Ovary (tissue), 10 donors: ENCODE measurements at places on chromosomes 12 and 14.

DNA sequence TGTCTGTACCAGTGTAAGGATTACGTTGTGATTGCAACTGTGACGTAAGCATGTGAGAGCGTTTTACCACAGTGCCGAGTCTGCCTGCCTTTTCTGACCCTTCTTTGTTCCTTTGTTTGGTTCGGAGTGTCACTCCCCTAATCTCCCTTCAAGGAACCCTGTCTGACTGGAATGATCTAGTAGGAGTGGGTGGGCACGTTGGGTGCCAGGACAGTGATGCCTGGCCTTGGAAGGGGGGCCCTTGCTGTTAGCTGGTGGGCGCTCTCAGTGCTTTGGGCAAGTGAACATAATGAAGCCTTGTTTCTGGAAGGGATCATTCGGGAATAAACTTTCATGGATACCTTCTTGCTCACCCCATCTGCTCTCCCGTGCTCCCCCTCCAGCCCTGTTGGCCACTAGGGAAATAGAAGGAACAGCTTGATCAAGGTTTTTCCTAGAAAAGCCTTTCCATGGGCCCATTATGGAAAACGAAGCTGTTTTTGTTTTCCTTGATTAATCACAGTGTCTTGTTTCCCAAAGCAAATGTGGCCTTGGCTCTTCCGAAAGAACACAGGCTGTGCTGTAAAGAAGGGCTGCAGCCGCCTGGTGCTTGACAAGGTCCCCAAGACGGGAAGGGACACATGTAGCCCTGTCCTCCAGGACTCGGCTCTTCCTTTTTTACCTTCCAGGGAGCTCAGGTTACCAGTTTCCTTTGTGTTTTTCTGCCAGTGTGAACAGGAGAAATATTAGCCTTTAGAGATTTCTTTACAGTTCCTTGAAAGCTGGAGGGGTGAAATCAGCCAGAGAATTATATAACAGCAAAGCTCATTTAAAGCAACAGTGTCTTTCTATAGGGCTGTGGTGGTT is 215.5 kb downstream of the CRADD start:
- DNase-seq, result peak; percentile 46

DNA sequence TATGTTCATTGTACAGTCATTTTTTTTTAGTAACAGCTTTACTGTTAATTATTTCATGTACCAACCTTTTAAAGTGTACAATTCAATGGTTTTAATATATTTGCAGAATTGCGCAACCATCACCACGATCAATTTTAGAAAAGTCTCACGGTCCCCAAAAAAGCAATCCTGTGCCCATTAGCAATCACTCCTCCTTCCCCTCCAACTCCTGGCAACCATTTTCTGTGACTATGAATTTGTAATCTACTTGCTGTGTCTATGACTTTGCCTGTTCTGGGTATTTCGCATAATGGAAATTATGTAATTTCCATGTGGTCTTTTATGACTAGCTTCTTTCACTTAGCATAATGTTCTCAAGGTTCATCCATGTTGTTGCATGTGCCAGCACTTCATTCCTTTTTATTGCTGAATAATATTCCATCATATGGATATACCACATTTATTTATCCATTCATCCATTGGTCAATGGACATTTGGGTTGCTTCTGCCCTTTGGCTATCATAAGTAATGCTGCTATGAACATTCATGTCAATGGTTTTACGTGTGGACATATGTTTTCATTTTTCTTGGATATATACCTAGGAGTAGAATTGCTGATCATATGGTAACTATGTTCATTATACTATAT is 9.9 kb downstream of the KICS2 start:
- DNase-seq, result no peak

- no peak for DNase-seq
Measured at GRCh38 chr14:66038618-66039017, 447.6 kb upstream of the CCDC196 start.

DNA sequence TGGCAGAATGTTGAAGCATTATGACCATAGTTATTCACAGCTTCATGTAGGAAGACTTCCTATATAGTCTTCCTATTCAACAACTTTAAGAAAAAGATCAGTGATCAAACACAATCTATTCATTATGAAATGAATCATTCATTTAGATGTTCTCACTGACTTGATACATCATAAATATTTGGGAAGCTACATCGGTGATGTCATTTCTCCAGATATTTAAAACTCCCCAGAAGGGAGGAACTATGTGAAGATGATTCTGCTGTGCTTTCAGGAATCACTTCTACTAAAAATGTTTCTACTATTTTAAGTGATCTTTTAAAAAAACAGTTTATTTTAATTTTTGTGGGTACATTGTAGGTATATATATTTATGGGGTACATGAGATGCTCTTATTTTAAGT is 316.4 kb downstream of the BCAT1 start:
- DNase-seq, result no peak

DNA sequence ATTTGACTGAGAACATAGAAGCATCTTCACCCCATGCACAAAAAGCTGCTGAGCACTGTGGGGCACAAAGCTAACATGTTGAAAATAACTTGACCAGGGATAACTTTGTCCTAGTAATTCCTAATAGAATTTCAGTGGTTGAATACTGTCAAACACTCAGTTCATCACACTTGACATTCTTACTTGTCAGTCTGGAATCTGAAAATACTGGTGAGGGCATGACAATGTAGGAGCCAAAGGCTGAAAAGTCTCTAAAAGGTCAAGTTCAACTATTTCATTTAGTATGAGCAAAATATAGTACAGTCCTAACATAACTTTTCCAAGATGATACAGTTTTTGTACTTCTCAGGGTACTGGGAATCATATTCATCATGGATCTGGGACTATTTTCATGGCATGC is 504.4 kb upstream of the LMO3 start:
- DNase-seq, result no peak

- no peak for DNase-seq
Measured at GRCh38 chr14:56720703-56721460, 89.4 kb downstream of the OTX2 start.

GRCh38 chr12:106113042-106113441 is 25.7 kb downstream of the NUAK1 start:
- DNase-seq, result no peak

GRCh38 chr12:43812926-43813325 is 6.8 kb upstream of the TWF1 start:
- no peak for DNase-seq

- no peak for DNase-seq
Measured at GRCh38 chr12:130014485-130014807, 110.6 kb upstream of the TMEM132D start.

- DNase-seq, result no peak
Measured at GRCh38 chr14:20623798-20624197, 17.7 kb downstream of the OR6S1 start.

- no peak for DNase-seq
Measured at GRCh38 chr12:50971946-50972345, 19.6 kb downstream of the HIGD1C start.

DNA sequence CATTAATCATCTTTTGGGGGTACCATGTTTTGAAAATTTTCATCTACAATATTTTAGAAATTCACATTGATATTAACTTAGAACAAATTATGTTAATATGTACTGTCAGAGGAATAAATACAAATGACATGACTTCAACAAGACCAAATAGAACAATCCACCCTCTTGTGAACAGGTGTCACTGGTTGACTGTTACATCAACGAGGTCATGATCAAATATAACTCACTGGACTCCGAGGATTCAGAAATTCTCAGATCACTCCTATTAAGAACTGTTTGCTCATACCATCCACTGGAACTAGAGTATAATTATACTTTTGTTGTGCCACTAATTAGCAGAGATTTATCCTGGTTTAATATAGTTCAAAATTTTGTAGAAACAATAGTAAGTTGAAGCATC is 318.8 kb downstream of the PRKD1 start:
- no peak for DNase-seq

DNA sequence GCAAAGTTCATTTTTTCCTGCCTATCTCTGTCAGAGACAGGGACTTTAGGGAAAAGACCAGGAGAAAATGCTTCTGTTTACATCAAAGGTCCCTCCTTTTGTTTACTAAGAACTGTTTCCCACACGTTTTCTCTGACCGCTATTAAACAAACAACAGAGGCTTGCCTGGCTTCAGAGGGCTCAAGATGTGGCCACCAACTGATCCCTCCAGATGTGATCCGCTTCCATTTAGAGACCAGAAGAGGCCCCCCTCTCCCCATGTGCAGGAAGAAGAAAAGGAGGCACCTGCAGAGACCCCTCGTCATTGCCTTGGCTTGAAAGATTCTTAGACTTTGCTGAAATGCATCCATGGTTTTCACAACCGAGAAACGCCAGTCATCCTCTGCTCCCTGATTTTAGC is 217.9 kb upstream of the PWP1 start:
- no peak for DNase-seq

DNA sequence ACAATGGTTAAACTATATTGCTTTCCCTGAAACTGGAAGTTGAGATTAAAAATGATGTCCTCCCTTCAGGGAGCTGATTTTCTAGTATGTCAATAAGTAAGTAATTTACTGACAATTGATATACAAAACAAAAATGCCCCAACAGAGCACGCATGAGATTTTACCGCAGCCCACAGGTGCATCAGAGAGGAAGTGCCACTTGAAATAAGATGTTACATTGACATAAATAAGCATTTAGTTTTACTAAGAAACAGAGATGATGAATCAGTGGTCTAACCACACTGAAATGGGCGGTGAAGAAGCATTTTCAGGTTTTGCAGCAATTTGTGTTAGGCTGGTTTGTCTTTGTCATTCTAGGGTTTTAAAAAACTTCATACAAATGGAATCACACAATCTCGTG is 8.8 kb upstream of the CLECL1 start:
- DNase-seq, result no peak

DNA sequence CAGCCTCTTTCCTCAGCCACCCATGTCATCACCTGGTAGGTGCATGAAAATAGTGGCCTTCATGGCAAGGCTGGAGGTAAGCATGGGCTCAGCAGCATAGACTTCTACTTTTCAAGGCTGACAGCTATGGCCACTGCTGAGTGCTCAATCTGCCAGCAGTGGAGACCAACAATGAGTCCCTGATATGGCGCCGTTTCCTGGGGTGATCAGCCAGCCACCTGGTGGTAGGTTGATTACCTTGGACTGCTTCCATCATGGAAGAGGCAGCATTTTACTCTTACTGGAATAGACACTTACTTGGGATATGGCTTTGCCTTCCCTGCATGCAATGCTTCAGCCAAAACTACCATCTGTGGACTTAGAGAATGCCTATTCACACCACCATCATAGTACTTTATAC is 39.5 kb upstream of the USP44 start:
- no peak for DNase-seq

GRCh38 chr14:73764406-73765280 is 50.5 kb upstream of the PNMA1 start:
- peak; percentile 72 for DNase-seq

GRCh38 chr12:38695057-38695456 is 210.3 kb downstream of the CPNE8 start:
- DNase-seq, result no peak

GRCh38 chr14:41022932-41023331 is 583.7 kb upstream of the LRFN5 start:
- DNase-seq, result no peak

- DNase-seq, result no peak
Measured at GRCh38 chr12:62434494-62435302, 31.9 kb upstream of the MON2 start.

GRCh38 chr12:33248364-33248763 is 191.3 kb downstream of the SYT10 start:
- no peak for DNase-seq

- DNase-seq, result no peak
Measured at GRCh38 chr12:8572507-8572906, 31.8 kb upstream of the CLEC4E start.

DNA sequence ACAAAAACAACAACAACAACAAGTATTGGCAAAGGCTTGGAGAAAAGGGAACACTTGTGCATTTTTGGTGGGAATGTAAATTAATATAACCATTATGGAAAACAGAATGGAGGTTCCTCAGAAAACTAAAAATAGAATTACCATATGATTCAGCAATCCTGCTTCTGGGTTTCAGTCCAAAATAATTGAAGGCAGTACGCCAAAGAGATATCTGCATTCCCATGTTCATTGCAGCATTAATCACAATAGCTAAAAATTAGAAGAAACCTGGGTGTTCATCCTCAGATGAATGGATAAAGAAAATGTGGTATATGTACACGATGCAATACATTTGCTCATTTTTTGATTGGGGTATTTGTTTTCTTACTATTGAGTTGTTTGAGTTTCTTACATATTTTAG is 813.0 kb downstream of the NRXN3 start:
- DNase-seq, result no peak

DNA sequence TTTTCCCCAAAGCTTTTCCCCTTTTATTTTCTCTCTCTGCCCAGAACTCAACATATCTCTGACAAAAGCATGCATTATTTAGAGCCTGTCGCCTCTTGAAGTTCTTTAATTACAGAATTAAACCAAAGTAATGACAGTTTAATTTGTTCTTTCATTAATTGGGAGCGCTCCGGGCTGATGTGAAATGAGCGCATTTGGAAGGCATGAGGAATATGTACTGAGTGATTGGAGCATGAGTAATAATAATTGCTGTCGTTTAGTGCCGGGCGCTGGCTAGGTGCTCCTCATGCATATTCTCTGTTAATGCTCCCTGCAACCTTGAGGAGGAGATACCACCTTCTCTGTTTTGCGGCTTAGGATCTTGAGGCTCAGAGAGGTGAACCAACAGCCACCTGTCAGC is 120.5 kb downstream of the SLC25A47 start:
- no peak for DNase-seq

DNA sequence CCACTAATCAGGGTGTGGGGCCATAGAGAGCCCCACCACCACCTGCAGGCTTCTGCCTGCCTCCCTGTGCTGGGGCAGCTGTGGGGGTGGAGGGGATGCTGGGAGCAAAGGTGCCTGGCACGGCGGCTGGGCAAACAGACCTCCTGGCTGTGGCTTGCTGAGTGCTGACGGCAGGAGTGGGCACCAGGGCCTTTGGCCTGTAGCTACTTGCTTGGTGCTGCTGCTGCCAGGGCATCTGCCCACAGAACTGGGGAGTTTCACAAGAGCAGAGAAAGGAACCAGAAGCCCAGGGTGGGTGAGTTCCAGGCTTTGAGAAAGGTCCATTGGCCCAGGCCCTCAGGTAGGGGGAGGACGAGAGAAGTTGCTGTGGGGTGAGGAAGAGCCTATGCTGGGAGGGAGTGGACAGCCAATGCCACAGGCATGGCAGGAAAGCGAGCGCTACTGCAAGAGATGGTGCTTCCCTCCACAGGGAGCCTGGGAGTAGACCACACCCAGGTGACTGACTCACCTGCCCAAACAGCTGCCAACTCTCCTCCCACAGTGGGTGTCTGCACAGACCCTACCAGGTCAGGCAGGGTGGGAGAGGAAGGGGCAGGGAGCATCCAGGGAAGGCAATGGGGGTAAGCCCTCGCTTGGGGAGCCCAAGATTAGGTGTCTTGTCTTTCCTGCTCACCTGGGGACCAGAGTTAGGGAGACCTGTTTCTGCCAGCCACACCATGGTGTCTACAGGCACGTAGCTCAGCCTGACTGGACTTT is 39.0 kb upstream of the HDAC7 start:
- no peak for DNase-seq

GRCh38 chr14:95471476-95471875 is 45.0 kb downstream of the SYNE3 start:
- DNase-seq, result no peak
